ENCODE measurements at places on chromosomes 1 and 21. TPM values are rescaled to one million over a fixed set of nuclear protein-coding genes. Genes with fewer than 3 reads are reported as not detected.

DNA sequence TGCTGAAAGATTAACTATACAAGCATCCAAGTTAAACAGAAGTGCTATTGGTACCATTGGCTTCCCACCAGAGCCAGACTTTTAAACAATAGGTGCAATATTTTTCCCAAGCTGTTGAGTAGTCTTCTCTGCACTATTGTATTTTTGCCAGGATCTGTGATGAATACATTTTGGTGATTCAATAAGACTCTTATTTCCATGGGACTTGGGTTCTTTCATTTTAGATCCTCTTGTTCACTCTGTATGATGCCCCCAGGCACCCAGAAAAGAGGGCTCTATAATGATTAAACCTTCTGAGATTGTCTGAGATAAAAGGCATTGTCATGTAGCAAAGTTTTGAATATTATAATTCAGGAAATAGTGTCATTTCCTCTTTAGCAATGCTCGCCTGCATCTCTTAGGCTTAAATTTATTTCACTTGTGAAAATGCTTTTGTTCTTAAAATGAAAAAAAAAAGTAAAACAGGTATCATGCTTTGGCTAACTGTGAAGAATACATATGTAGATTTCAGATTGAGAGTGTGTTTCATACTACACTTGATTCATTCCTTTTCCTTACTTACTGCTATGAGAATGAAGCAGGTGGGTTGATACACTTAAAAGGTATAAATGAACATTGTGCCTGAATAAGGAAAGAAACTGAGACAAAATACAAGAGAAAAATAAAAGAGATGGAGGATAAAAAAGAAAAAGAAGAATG is 275.0 kb downstream of the HMCN1 start:
- H3K4me3 ChIP-seq: no peak overlapping the region
- no peak overlapping the region for H3K27ac ChIP-seq
- H3K27me3 ChIP-seq: no peaks in the 10 kb centered on the region
- no peak for DNase-seq
- no peaks in the 10 kb centered on the region for H3K4me1 ChIP-seq
- H3K36me3 ChIP-seq: no peaks in the 10 kb centered on the region

Gene STYXL2
- not detected for total RNA-seq

Gene RXFP4
- total RNA-seq: not detected

GRCh38 chr1:198304431-198304830 is 147.6 kb downstream of the NEK7 start:
- H3K27ac ChIP-seq: no peak overlapping the region
- no peak overlapping the region for H3K4me3 ChIP-seq
- no peaks in the 10 kb centered on the region for H3K4me1 ChIP-seq
